ENCODE measurements at places on chromosomes 13 and 19.

GRCh38 chr13:45278096-45278645 is 62.8 kb downstream of the TPT1 start:
- no peak for DNase-seq

- DNase-seq, result no peak
These were observed 19.3 kb upstream of the SDHAF1 start for GRCh38 chr19:35975608-35976214.

GRCh38 chr13:60679131-60679530 is 282.1 kb downstream of the TDRD3 start:
- DNase-seq, result no peak

- no peak for DNase-seq
These were observed 4.8 kb downstream of the PPP6R1 start for GRCh38 chr19:55253842-55254624.

DNA sequence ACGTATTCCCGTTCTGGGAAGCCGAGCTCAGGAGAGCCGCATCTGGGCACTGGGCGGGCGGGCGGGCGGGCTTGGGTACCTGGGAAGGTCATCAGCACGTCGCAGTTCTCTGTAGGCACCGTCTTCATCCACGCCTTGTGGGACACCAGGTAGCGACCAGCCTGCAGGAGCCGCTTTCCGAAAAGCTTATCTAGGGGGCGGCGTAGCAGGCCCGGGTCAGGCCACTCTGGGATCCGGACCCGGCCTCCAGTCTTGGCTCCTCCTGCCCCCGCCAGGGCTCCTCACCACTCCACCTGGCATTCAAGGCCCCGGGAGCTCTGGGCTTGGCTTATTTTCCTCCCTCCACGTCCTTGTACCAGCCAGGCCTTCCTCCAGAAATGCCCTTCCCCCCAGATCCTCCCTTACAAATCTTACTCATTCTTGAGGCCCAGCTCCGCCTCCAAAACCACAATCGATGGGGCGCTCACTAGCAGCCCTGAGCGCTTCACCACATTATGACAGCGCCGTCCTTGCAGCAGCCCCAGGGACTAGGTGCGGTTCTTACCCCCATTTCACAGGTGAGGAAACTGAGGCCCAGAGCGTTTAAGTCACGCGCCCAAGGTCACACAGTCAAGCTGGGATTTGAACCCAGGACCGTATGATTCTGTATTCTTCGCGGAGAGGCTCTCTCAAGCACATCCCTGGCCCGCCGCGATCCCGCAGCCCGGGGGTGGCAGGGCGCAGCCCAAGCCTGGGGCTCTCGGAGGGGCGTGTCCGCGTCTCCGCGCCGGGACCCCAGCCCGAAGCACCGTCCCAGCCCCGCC is 843 bp downstream of the ANO8 start:
- no peak for DNase-seq

All from GOT3 (cell line).